ENCODE measurements at places on chromosomes 11 and 22.
A peak's percentile ranks its signal among the peaks of the same experiment; 100 is the strongest.

GRCh38 chr22:35863432-35863831 lies 145.8 kb downstream of the APOL5 start:
- no peak for DNase-seq

DNA sequence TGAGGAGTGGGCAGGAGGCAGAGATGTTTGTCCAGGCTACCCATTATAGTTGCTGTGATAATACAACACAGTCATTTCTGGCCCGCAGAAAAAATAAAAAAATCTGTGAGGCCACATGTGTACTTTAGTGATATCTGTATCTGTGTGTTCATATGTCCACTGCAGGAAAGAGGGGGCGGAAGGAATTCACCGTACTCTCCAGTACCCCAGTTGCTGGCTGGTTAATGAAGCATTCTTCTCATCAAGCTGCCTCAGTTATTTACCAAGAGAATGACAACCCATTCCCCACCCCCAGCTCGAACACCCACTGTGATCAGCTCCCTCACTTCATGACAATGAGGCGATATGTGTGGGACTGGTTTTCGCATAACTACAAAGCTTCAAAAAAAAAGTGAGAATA lies 309.3 kb downstream of the SOX6 start:
- DNase-seq, result no peak

DNA sequence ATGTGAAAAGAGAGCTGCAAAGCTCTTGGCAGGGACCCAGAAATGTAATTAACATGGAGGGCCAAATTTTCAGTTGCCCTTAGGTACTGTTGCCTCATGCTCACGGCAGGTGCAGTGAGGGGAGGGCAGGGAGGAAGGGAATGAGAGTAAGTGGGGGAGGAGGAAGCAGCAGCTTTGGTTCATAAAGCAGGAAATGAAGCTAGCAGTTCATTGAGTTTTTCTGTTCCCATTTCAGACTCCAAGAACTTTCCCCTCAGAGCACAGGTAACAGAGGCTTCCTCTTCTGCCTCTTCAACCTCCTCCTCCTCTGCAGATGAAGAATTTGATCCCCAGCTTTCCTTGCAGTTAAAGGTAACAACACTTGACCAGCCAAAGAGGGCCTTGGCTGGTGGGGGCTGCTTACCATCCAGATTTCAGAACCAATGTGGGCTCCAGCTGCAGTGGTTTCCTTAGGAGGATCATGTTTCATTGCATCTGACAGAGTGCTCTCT lies 57.9 kb upstream of the PARVA start:
- DNase-seq, result peak; percentile 95

DNA sequence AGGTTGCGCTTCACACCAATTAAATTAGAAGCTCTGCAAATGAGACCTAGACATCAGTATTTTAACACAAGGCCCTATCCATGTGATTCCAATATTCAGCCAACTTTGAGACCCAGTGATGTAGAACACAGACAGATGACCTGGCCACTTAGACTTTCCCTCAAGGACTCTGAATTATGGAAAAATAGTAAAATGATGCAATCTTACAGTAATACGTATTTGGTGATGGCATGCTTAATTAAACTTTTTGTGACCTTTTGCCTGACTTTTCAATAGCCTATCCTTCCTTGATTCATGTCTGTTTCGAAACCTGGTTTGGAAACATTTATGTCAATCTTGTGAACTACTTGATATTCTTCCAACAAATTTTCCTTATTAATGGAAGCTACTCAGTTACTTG lies 521.2 kb downstream of the KCNA4 start:
- no peak for DNase-seq

GRCh38 chr11:73288192-73288872 lies 16.2 kb downstream of the P2RY6 start:
- DNase-seq, result no peak

DNA sequence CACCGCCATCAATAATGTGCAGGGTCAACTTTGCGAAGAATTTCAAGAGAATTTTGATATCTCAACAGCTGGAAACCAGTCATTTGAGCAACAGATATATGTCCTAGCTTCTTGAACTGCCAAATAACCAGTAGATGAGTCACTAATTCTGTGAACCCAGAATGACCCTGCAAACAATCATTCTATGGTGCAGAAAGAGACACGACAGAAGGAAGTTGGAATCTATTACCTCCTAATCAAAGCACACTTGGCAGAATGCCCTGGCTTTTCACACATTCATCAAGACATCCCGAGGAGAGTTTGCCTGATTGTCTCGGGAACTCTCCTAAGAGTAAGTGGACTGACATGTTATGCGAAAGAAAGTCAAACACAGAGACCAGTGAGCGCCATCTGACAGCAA lies 621.1 kb downstream of the OPCML start:
- no peak for DNase-seq

DNA sequence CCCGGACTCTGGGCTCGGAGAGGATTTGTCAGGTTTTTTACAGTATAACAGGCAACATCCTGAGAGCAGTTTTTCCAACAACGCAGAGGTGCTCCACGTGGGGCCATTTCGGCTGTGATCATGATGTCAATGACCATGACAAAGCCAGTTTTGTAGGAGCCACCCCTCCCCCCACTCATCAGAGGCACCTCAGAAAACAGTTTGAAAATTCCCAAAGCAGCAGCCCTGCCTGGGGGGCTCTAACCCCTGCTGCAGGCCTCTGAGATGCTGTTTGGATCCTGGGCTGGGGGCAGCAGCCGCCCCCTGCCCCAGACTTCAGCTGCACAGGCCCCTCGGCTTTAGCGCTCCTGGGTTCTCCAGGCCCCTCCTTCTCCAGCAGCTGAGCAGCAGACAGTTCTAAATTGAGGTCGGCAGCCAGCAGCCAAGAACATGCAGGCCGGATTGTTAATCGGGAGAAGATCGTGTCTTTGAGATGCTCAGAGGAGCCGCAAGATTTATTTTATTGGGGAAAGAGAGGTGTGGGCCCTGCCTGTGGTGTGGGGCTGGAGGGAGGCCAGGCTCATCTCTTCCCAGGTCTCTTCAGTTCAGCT lies 19.4 kb downstream of the NFAM1 start:
- no peak for DNase-seq

DNA sequence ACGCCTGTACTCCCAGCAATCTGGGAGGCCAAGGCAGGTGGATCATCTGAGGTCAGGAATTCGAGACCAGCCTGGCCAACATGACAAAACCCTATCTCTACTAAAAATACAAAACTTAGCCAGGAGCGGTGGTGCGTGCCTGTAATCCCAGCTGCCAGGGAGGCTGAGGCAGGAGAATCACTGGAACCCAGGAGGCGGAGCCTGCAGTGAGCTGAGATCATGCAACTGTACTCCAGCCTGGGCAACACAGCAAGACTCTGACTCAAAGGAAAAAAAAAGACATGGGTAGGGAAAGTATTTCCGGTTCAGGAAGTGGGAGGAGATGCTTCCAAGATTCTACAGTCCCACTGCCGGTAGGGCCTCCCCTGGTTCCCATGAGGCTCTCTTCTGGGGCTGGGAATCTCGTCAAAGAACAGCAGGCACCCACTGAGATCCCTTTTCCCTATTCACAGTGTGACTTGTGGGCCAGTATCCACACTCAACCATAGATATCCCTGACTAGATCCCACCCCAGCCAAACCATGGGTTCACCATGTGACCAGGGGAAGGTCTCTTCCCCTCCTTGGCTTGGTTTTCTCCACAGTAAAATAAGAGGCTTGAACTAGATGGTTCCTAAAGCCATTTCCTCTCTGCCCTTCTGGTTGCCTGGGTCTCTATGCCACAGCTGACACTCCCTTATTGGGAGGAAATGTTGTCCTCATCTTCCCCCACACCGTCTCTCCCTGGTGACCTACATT lies 443.3 kb downstream of the BUD13 start:
- no peak for DNase-seq

DNA sequence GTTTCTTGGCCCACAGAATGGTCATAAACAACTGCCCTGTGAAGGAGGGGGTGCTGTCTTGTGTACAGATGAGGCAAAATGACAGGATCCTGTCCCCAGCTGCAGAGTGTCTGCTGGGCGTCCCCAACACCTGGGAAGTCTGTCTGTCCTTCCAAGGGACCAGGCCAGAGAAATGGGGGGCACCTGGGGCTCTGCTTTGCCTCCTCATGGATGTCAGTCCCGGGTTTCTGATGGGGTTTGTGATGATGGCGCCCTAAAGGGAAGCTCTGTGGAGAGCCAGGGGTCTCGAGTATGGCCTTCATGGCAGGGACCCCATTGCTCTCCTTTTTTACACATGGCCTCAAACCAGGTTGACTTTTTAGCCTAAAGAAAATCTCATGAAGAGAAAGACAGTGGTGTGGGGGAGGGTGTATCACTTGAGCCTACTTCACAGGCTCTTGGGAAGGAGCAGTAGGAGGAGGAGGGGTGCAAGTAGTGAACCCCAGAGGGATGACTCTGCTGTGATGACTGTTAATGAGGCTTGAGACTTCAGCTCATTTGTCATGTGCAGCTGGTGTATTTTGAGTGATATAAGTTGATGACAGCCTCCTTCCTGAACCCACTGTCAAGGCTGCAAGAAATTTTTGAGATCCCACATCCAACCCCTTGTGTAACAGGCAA lies 40.6 kb upstream of the TUB start:
- no peak for DNase-seq

DNA sequence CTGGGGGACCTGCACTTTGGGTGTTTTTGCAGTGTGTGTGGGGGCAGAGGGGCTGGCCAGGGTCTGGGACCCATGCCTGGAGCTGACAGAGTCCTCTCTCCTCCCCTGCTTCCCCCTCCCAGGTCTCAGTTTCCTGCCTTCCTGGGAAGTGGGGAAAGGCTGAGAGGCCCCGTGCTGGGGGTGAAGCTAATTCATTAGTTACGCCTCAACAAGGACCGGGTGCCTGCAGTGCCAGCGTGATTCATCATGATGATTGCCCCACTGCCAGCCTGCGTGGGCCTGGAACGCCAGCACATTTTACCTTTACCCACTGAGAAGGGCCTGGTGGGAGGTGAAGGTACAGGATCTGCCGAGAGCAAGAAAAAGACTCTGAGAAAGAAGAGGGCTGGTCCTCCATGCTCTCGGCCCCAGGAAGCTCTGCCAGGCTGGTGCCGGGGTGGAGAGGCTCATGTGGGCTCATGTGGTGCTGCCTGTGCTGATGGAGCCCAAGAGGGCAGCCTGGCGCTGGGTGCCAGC lies 2.9 kb upstream of the LRRC10B start:
- DNase-seq, result no peak

DNA sequence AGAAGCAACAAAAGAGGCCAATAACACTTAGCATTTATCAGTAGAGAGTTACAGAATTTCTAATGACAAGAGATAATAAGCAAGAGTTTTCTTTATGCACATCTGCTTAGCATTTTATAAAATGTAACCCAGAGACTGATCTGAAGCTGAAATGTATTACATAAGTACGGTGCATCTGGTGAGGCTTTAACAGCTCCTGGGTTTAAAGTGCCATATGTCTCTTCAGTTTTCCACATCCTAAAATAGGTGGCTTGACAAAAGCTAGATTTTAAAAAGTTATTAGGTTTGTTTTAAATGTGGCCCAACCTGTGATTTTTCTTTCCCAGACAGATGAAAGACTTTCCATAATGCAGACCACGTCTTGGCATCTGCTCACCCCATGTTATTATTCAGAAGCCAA lies 620.7 kb upstream of the ARHGAP42 start:
- no peak for DNase-seq

- DNase-seq, result peak; percentile 69
These were observed 30.5 kb downstream of the CDPF1 start for GRCh38 chr22:46219636-46220035.

DNA sequence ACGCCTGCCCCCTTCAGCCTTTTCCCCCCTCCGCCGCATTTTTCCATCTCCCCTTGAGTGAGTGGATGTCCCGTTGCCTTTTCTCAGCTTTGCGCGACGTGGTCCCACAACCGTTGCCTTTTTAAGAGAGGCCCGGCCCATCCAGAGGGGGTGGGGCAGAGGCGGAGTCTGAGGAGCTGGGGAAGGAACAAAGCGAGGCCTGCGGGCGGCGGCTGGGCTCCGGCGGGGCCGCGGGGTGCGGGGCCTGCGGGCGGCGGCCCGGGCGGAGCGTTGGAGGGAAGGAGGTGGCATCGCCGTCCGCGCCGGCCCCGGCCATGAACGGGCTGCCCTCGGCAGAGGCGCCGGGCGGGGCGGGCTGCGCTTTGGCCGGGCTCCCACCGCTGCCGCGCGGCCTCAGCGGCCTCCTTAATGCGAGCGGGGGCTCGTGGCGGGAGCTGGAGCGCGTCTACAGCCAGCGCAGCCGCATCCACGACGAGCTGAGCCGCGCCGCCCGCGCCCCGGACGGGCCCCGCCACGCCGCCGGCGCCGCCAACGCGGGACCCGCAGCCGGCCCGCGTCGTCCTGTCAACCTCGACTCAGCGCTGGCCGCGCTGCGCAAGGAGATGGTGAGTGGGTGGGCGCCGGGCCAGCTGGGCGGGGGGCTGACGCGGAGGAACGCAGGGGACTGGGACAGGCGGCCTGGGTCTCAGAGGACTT lies at the start of gene FAM89B:
Gene FAM89B, plus strand, starts transcription at position 183 of the 696 bp plus-strand sequence. Its CDS starts 132 bp downstream, at position 315.
- DNase-seq, result peak; percentile 71

GRCh38 chr11:47924184-47924691 lies 56.1 kb upstream of the PTPRJ start:
- DNase-seq, result peak; percentile 35

- DNase-seq, result no peak
These were observed 40.4 kb downstream of the FLI1 start for GRCh38 chr11:128734103-128734831.

GRCh38 chr11:34791780-34792542 lies 124.2 kb downstream of the APIP start:
- no peak for DNase-seq

- no peak for DNase-seq
These were observed 44.2 kb downstream of the CERK start for GRCh38 chr22:46693634-46694415.

- DNase-seq, result no peak
These were observed 62.6 kb upstream of the PHF21A start for GRCh38 chr11:46183819-46184218.

GRCh38 chr11:126633330-126633729 lies 277.8 kb downstream of the ST3GAL4 start:
- no peak for DNase-seq

DNA sequence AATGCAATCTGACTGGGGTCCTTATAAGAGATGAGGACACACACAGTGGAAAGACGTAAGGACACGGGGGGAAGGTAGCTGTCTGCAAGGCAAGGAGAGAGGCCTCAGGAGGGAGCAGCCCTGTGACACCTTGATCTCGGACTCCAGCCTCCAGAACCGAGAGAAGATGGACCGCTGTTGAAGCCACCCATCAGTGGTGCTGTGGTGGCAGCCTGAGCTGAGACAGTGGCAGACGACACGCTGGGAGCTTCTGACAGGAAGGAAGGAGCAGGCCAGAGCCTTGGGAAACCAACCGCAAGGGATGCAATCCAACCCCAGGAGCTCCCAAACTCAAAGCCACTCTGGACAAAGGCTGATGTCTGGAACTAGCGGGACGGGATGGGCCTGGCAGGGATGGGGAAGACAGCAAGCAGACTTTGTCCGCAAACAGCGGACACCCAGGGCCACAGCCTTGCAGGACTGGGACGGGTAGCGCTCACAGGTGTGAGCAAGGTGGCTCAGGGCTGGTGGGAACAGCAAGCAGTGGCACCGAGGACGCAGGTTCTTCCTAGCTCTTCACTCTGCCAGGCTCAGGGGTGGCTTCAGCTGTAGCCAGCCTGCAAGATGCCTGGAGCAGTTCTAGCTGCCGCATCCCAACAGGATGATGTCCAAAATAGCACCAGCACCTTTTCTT lies 10.9 kb downstream of the LTO1 start:
- no peak for DNase-seq
